ENCODE measurements at places on chromosomes 4 and X. TPM values are rescaled to one million over a fixed set of nuclear protein-coding genes. Genes with fewer than 3 reads are reported as not detected.

The FANCB gene
- 14.7 TPM for total RNA-seq

The ZDHHC15 gene
- 0.05 TPM for total RNA-seq

The GRPEL1 gene
- total RNA-seq, result 35.4 TPM

The KIAA1210 gene
- total RNA-seq, result not detected

The TSPAN7 gene
- 0.21 TPM for total RNA-seq

The AMTN gene
- not detected for total RNA-seq

Data from activated CD4-positive, alpha-beta T cell treated with anti-CD3 and anti-CD28 coated beads, Interleukin-2, amount 10 ng/mL, durations not matched to agents 7 days and 5 days (primary cell).